ENCODE measurements at places on chromosomes 4 and X. TPM values are rescaled to one million over a fixed set of nuclear protein-coding genes. Genes with fewer than 3 reads are reported as not detected.

- H3K36me3 ChIP-seq: no peaks in the 10 kb centered on the region
- H3K4me3 ChIP-seq: no peak overlapping the region
- DNase-seq: no peak
- H3K4me1 ChIP-seq: no peaks in the 10 kb centered on the region
- no peaks in the 10 kb centered on the region for H3K27me3 ChIP-seq
These were observed 515.0 kb downstream of the INPP4B start for GRCh38 chr4:142331132-142331531.

GRCh38 chr4:3030566-3031356, 43.6 kb downstream of the HTT-AS start:
- no peak overlapping the region for H3K27ac ChIP-seq
- no peaks in the 10 kb centered on the region for H3K4me1 ChIP-seq
- H3K36me3 ChIP-seq: no peaks in the 10 kb centered on the region
- DNase-seq: no peak
- no peak overlapping the region for H3K4me3 ChIP-seq

FAT4 gene
- 2.0 TPM for total RNA-seq

TBX22 gene
- not detected for total RNA-seq

DCHS2 gene
- not detected for total RNA-seq

DNA sequence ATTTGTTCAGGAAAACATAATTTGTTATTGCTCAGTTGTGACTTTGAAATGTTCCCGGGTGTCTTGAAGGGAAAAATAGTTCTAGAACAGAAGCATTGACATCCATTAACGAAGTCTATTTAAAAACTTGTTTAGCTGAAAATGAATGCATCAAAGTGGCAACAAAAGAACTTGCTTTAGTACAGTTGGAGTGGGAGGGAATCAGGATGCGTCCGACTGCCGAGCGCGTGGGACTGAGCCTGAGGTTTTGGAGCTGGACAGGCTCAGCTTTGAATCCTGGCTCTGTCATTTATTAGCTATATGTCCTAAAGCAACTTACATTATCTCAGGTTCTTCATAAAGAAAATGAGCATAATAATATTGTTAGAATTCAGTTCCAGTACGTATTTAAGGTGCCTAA, 9.0 kb upstream of the ERVMER34-1 start:
- H3K27ac ChIP-seq: no peak overlapping the region
- no peaks in the 10 kb centered on the region for H3K4me1 ChIP-seq
- no peak overlapping the region for H3K4me3 ChIP-seq

DNA sequence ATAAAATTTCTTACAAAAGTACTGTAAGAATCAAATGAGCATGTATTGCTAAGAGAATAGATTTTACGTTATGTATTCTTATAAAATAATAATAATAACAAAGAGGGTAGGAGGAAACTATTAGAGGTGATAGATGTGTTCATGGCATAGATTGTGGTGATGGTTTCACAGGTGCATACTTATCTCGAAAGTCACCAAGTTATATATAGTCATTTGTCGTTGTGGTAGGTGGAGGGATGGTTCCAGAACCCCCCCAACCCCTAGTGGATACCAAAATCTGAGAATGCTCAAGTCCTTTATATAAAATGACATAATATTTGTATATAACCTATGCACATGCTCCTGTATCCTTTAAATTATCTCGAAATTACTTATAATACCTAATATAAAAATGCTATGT, 36.7 kb upstream of the H2AZ1 start:
- no peak overlapping the region for H3K27ac ChIP-seq
- no peak overlapping the region for H3K4me3 ChIP-seq
- no peak for DNase-seq
- no peaks in the 10 kb centered on the region for H3K4me1 ChIP-seq
- no peaks in the 10 kb centered on the region for H3K27me3 ChIP-seq

DNA sequence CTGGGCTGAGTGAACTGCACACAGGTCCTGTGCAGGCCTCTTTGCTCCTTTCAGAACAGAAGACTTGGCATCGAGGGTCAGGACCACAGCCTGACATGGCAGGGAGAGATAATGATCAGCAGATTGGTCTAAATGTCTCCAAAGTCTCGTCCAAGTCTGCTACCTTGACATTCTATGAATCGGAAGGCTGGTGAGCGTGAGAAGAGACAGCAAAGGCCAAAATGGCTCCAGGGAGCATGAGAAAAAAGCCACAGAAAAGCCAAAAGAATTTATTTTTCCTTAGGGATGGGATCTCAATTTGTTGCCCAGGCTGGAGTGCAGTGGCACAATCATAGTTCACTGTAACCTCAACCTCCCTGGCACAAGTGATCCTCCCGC, 32.3 kb upstream of the IQSEC2 start:
- no peaks in the 10 kb centered on the region for H3K27me3 ChIP-seq
- H3K27ac ChIP-seq: no peak overlapping the region
- no peak for DNase-seq
- H3K4me3 ChIP-seq: no peak overlapping the region
- H3K36me3 ChIP-seq: no peaks in the 10 kb centered on the region

DNA sequence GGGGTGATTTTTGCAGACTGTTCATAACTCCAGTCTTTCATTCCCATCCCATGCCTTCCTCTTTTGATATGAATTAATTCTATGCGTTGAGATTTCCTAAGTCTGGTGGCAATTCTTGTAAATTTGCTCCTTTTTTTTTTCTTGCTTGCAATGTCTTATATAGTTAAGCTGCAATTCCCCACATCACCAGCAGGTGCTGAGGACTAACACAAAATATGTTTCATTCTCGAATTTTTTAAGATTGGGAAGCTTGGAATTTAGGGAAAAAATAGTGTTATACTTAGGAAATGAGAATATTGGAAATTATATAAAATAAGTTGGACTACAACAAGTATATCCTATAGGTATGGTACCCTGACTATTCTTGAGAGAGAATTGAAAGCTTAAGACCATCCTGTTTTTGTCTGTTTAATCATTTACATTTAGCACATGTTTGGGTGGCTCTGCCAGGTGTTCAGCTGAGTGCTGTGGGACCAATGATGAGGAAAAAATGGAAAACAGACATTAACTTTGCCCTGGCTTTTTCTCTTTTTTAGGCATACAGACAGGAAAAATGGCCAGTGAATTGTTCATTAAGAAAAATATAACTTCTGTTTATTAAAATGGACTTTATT, 30.2 kb downstream of the AFF2 start:
- no peak overlapping the region for H3K4me3 ChIP-seq
- no peaks in the 10 kb centered on the region for H3K4me1 ChIP-seq

DNA sequence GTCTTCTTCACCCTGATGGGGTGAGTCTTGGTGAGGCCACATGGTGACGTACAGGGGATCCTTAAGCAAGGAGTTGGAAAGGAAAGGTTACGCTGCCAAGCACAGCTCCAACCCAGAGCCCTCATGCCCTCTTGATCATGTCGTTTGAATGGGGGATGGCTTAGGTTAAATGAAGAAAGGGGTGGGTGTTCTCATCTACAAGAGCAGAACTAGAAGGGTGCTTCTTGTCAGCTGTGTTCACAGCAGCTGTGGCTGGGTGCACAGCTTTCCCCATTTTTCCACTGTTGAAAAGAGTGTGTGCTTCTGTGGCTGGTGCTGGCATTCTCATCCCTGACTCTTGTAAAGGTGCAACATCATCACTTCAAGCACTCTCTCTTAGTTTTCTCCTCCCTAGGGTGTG, 15.5 kb upstream of the SCRG1 start:
- no peak overlapping the region for H3K4me3 ChIP-seq
- no peaks in the 10 kb centered on the region for H3K27me3 ChIP-seq
- no peak for DNase-seq
- H3K36me3 ChIP-seq: no peaks in the 10 kb centered on the region

GRCh38 chr4:179671609-179672008, 2229.4 kb upstream of the AGA start:
- no peaks in the 10 kb centered on the region for H3K27me3 ChIP-seq
- H3K4me1 ChIP-seq: no peaks in the 10 kb centered on the region
- H3K27ac ChIP-seq: no peak overlapping the region
- DNase-seq: no peak
- no peaks in the 10 kb centered on the region for H3K36me3 ChIP-seq

GRCh38 chrX:102976793-102977495, 39.9 kb downstream of the RAB40AL start:
- no peaks in the 10 kb centered on the region for H3K27me3 ChIP-seq
- no peak for DNase-seq
- no peaks in the 10 kb centered on the region for H3K36me3 ChIP-seq
- no peaks in the 10 kb centered on the region for H3K4me1 ChIP-seq

MSANTD1 gene
- 0.54 TPM for total RNA-seq

DNA sequence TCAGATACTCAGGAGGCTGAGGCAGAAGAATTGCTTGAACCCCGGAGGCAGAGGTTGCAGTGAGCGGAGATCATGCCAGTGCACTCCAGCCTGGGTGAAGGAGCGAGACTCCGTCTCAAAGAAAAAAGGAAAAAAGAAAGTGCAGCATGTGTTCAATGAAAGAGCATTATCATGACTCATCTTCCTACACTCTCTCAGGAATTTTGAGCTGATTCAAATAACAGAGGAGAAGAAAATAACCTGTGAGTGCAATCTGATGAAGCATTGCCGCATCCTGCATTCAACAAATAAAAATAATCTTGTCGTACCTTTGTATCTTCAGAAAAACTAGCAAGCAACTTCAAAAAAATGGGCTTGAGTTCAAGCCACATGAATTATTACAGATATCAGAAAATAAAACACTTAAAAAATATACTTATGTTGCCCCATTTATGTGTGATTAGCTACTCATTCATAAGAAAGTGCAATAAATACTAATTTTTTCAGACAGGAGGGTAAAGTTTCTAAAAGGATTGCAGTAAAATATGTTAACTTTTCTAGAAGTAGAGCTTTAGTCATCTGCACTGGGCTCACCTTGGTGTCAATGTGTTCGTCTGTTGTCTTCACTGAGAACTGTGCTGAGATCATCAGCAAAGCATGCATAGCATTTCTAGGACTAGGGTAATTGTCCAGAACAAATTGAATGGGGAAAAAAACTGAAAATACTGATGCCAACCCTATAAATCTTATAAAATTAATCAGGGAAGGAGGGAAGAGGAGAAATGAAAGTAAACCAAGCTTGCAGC, 90.4 kb upstream of the VCX3B start:
- no peaks in the 10 kb centered on the region for H3K4me1 ChIP-seq
- DNase-seq: no peak
- no peak overlapping the region for H3K4me3 ChIP-seq
- H3K36me3 ChIP-seq: no peaks in the 10 kb centered on the region
- no peaks in the 10 kb centered on the region for H3K27me3 ChIP-seq

- H3K4me1 ChIP-seq: no peaks in the 10 kb centered on the region
- H3K36me3 ChIP-seq: no peaks in the 10 kb centered on the region
- DNase-seq: no peak
- no peak overlapping the region for H3K27ac ChIP-seq
- H3K27me3 ChIP-seq: no peaks in the 10 kb centered on the region
- no peak overlapping the region for H3K4me3 ChIP-seq
These were observed 929.1 kb downstream of the RAB28 start for GRCh38 chr4:12555011-12555410.

FAM199X gene
- total RNA-seq: 13.2 TPM

DNA sequence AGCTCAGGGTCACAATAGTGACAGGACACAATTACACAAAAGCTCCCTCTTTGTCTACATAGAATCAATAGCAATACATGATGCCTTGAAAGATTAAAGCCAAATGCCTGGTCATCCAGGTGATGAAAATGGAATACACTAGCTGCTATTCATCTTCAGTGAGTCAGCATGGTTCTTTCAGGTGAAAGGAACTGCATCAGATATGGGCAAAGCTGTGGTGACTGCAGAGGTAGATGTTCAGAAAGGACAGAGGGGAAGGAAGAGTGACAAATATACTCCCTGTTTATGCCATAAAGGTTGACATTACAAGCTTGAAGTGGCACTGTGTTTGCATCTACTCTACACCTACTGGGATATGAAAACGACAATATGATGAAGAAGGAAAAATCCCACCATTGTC, 20.0 kb upstream of the FTHL17 start:
- H3K27ac ChIP-seq: no peak overlapping the region
- no peaks in the 10 kb centered on the region for H3K4me1 ChIP-seq
- no peak overlapping the region for H3K4me3 ChIP-seq

DNA sequence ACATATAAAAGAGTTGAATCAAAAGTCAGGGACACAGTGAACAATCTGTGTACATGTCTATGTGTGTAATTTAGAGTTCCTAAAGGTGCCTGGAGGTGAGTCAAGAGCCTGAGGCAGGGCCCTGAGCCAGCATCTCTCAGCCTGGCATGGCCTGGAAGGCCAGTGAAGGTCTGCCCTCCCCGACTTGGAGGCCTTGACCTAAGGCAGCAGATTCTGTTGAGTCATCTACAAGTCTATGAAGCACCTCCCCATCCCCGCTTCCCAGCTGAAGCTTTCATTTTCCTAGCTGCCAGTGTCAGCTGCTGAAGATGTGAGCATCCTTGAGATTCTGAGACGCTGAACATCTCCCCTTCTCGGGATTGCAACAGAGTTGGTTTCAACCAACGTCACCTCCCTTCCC, 583.9 kb downstream of the BCOR start:
- no peak for DNase-seq
- H3K4me3 ChIP-seq: no peak overlapping the region
- peaks cover 9% of the 10 kb centered on the region for H3K27me3 ChIP-seq
- no peak overlapping the region for H3K27ac ChIP-seq
- H3K4me1 ChIP-seq: no peaks in the 10 kb centered on the region

- H3K27me3 ChIP-seq: no peaks in the 10 kb centered on the region
- no peaks in the 10 kb centered on the region for H3K36me3 ChIP-seq
- H3K4me3 ChIP-seq: no peak overlapping the region
- no peak overlapping the region for H3K27ac ChIP-seq
- DNase-seq: no peak
- H3K4me1 ChIP-seq: no peaks in the 10 kb centered on the region
These were observed 29.2 kb downstream of the MSN start for GRCh38 chrX:65696613-65697012.

DNA sequence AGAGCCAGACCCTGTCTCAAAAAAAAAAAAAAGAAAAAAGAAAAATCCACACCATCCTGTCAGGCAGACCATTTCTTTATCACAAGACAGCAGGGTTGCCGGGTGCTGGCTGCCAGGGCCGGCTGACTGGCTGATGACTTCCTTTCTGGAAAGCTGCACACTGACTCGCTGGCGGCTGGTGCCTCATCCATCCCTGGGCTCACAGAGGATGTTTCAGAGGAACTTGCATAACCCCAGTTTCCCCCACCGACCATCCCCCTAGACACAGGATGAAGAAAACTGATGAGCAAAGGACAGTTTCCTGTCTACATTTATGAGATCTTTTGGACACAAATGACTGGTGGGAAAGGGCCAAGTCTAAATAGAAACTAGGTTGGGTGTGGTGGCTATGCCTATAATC, 14.1 kb downstream of the HPSE start:
- peak overlapping the region; percentile 8 for H3K27ac ChIP-seq
- DNase-seq: no peak
- no peaks in the 10 kb centered on the region for H3K4me1 ChIP-seq
- H3K4me3 ChIP-seq: no peak overlapping the region
- H3K36me3 ChIP-seq: no peaks in the 10 kb centered on the region

FAAH2 gene
- total RNA-seq: 22.2 TPM

GRCh38 chrX:134932528-134933217, 58.1 kb upstream of the SMIM10 start:
- H3K27ac ChIP-seq: no peak overlapping the region
- no peak for DNase-seq
- no peak overlapping the region for H3K4me3 ChIP-seq

Data from pancreas (tissue), 10 donors.